Activated naive CD4-positive, alpha-beta T cell treated with anti-CD3 and anti-CD28 coated beads, Interleukin-2, amount 50 U/mL, for 16 hours (primary cell): ENCODE measurements at places on chromosomes 2 and 18.

DNA sequence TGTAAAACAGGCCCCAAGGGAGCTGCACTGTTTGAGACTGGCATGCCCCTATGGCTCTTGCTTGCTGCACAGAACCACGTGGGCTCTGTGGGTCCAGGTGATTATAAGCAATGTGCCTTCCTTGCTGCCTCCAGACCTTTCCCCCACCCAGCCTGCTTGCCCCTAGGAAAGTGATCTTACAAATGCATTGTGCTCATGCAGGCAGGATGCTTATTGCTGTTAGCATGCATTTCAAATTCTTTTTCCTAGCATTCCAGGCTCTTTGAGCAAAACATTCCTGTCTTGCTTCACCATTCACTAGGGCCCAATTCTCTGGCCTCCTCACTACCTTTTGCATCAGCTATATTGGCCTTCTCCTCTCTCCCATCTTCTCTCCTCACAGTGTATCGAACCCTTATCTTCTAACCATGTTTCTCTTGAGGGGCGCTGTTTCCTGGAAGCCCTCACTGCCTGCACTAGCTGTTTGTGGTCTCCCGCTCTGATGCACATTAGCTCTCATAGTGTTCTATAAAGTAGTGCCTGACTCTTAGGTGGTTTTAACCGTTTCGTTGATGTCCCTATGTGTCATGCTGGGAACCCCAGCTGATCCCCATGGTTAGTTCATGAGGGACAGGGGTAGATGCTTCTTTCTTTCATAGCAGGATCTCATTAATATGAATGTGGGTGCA, 152.9 kb upstream of the EPAS1 start:
- DNase-seq, result no peak

DNA sequence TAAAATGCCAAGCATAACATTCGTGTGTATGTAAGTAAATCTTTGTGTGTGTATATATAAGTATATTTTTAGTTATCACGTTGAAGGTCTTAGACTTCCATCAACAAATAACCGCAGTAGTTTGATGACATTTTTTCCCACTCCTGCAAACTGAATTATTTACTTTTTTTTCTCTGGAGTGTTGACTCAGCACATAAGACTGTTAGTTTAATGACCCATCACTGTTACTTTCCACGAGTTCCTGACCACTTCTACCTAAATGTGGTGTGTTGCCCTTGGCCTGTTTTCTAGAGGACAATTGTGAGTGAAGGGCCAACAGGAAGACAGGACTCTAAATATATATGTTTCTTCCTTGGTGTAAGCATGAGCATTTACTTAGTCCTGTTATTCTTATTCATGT, 71.3 kb upstream of the TXNDC2 start:
- DNase-seq, result no peak

GRCh38 chr2:9658972-9659371, 28.2 kb upstream of the YWHAQ start:
- DNase-seq, result no peak

- no peak for DNase-seq
Measured at GRCh38 chr2:235636546-235636945, 142.7 kb downstream of the AGAP1 start.

DNA sequence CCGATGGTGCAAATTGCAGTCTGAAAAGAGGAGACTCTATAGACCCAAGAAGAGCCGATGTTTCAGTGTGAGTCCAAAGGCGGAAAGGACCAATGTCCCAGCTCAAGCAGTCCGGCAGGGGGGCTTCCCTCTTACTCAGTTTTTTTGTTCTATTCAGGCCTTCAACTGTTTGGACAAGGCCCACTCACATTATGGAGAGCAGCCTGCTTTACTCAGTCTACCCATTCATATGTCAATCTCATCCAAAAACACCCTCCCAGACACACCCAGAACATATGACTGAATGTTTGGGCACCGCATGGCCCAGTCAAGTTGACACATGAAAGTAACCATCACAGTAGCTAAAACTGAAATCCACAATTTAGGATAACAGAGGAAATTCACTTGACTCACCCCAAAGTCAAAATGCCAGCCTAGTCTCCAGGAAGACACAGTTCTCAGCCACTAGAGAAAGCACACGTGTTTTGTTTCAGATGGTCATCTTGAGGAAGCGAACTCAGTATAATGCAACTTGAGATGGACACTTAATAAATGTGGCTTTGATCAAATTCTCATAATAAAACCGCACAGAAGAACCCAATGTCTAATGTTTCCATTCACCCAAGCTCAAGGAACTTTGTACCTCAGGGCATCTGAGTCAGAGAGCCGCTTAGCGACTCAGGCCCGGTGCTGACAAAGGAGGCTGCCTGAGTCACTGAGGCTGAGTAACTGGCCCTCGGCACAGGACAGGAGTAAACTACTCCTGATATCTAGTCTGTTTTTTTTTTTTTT, 2.4 kb downstream of the FHL2 start:
- peak; percentile 63 for DNase-seq

- no peak for DNase-seq
Measured at GRCh38 chr2:235170536-235171521, 219.0 kb downstream of the SH3BP4 start.
